GOT3 (cell line): ENCODE measurements at places on chromosomes 12 and 14.

DNA sequence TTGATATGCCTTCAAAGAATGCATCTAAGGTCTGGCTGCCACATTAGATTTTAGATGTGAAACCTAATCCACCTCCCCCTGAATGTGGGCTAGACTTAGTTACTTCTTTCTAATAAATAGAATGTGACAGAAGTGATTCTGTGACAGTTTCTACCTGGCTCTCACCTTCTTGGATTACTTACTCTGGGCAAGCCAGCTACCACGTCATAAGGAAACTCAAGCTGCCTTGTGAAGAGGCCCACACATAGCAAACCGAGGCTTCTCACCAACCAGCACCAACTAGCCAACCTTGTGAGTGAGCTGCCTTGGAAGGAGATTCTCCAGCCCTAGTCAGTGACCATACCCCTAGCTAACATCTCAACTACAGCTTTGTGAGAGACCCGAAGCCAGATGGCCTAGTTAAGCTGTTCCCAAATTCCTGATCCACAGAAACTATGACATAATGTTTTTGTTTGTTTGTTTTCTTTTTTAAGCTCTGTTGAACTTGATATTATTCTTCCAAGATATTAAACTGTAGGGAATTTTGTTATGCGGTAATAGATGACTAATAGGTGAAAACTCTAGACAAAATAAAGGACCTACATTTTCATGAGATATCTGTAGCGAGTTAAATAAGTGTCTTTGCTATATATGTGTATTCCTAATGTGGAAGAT is 6.2 kb downstream of the GPR19 start:
- DNase-seq, result no peak

DNA sequence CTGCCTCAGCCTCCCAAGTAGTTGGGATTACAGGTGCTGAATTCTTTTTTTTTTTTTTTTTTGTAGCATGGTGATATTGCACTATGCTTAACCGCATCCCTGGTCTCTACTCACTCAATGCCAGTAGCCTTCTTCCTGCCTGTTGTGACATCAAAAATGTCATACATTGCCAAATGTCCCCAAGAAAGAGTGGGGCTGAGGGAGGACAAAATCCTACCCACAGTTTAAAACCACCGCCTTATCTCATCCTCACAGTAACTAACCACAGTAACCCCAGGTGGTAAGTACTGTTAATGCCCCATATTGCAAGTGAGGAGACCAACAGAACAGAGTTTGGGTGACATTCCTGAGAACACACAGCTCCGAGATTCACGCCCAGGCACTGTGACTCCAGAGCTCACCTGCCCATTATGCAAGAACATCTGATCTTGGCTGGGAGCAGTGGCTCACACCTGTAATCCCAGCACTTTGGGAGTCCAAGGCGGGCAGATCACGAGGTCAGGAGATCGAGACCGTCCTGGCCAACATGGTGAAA is 19.6 kb downstream of the MORN3 start:
- no peak for DNase-seq

GRCh38 chr14:91142214-91142668 is 28.4 kb downstream of the DGLUCY start:
- no peak for DNase-seq

DNA sequence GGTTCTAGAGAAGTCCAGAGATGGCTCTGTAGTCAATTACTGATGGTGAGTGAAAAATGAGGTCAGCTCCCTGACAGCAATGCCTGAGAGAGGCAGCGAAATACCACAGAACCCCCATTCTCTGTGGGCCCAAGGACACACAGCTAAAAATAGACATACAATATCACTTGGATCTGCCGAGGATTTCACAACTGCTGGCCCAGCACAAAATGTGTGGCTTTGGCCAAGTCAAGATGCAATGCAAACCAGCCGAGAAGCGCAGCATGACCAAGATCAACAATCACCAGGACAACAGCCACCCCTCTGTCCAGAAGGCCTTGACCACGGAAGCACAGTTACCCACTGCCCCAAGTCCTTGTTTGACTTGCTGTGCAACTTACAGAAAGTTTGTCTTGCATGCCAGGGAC is 52.2 kb downstream of the CKAP4 start:
- no peak for DNase-seq

GRCh38 chr12:75656648-75657047 is 145.2 kb upstream of the KRR1 start:
- DNase-seq, result no peak

GRCh38 chr14:51208982-51209381 is 31.1 kb upstream of the TMX1 start:
- no peak for DNase-seq

- no peak for DNase-seq
These were observed 80.3 kb upstream of the NOS1 start for GRCh38 chr12:117441751-117442150.

GRCh38 chr12:93087840-93088610 is 158.9 kb upstream of the EEA1 start:
- DNase-seq, result no peak

DNA sequence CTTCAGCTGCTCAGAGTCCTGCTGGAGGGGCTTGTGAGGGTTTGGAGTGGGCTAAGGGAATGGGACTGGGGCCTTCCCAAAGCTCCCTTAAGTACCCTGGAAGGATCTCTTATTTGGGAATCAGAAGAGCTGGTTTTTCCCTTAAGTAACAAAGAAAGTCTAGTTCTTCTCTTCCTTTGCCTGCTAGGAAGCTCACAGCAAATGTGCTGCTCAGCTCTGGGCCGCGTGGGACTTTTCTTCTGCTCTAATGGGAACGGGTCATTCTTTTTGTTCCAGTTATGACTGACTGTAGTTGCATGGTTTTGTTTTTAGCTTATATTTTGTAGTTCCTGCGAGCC is 6.0 kb downstream of the KIF26A start:
- no peak for DNase-seq

GRCh38 chr12:109512608-109513007 is 35.2 kb downstream of the UBE3B start:
- no peak for DNase-seq

- DNase-seq, result no peak
These were observed at the start of gene DDN for GRCh38 chr12:48999371-49000131. DDN (minus strand) TSS chr12:48999375; CDS start chr12:48999287, 88 bp downstream.

DNA sequence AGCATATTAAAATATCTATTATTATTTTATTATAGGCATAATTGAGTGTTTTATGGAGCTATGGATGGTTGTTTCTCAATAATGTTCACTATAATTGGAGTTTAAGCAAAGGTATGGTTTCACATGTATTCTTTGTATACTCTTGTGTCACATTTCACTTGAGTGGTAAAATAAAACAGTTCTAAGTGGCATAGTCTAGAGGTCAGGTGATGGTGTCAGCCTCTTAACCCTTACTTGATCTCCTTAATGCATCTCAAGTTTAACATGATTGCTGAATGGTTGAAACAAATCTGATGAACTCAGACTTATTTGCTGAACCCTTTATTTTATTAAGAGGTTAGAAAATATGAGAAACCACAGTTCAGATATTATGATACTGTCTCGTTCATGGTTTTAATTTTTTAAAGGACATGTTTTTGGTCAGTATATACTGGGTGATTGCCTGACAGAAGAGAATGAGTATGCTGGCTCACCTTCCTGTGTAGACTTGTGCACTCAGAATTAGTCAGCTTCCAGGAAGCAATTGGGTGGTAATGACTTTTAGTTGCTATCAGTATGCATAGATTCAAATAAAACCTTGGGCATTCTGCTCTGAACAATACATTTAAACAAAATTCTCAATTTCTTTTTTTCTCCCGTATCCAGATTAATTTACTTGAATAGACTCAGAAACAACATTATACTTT is 464.6 kb downstream of the PCNX1 start:
- DNase-seq, result no peak

- DNase-seq, result no peak
These were observed 248.1 kb upstream of the SOX5 start for GRCh38 chr12:24197532-24197931.

GRCh38 chr12:105998561-105998960 is 140.2 kb downstream of the NUAK1 start:
- no peak for DNase-seq

- no peak for DNase-seq
These were observed 9.8 kb downstream of the IFFO1 start for GRCh38 chr12:6546016-6546415.

DNA sequence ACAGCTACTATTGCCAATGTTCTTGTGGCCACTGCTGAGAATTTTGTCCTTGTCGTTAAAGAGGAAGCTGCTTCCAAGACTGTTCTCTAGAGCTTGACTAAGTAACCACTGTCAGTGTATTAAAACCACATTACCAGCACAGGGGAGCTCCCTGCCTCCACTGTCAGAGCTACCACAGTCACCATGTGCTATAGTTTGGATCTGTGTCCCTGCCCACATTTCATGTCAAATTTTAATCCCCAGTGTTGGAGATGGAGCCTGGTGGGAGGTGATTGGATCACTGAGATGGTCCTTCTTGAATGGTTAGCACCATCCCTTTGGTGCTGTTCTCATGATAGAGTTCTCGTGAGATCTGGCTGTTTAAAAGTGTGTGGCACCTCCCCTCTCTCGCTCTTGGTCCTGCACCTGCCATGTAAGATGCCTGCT is 23.2 kb upstream of the RAP1B start:
- DNase-seq, result no peak

GRCh38 chr14:51318813-51319597 is 79.0 kb downstream of the TMX1 start:
- DNase-seq, result no peak

DNA sequence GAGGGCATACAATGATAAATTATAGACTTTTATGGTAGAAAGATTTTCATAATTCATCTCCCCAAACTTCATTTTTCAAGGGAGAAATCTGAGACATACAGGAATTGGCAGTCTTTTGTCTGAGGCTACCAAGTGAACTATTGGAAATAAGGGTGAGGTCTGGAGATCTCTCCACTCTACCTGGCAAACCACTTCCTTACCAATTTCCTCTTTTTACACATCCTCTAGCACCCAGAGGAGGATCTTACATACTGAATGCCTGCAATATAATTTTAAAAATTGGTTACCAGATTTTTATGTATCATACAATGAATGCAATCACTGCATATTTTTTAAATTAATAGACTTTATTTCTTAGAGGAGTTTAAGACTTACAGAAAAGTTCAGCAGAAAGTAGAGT is 6.6 kb downstream of the PDE6H start:
- DNase-seq, result no peak

- no peak for DNase-seq
These were observed 14.2 kb downstream of the CEP128 start for GRCh38 chr14:80927083-80927989.

- DNase-seq, result no peak
These were observed 20.7 kb downstream of the SLC7A8 start for GRCh38 chr14:23162800-23163199.

DNA sequence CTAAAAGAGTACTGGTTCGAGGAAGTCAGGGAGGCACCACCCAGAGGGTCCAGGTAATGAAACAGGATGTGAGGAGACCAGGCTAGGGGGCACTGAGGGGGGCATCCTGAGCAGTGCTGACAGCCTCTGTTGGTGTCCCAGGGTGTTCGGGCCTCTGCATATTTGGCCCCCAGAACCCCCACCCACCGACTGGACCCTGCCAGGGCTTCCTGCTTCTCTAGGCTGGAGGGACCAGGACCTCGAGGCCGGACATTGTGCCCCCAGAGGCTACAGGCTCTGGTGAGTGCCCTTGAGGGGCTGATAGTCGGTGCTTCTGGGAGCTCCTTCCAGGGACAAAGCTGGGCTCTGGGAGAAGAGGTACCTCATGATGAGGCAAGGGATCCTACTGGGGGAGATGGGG is 2.6 kb downstream of the TROAP start:
- DNase-seq, result no peak

DNA sequence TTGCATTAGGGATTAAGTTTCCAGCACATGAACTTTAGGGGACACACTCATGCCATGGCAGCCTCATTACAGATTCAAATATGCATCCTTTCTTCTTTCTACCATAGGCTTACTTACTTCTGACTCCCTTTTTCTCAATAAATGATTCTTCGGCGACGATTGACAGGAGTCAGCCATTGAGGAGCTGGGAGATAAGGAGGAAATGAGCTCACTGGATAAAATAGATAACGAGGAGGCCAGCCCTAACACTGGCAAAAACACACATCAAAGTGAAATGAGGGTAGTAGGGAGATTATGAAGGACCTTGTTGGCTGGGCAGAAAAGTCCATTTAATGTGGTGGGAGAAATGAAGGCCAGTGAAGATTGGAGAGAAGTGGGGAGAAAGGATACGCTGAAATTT is 172.2 kb downstream of the SLC41A2 start:
- no peak for DNase-seq

GRCh38 chr12:51329742-51330141 is 5.8 kb upstream of the BIN2 start:
- no peak for DNase-seq

GRCh38 chr12:12976366-12976765 is 23.7 kb downstream of the HEBP1 start:
- DNase-seq, result no peak

DNA sequence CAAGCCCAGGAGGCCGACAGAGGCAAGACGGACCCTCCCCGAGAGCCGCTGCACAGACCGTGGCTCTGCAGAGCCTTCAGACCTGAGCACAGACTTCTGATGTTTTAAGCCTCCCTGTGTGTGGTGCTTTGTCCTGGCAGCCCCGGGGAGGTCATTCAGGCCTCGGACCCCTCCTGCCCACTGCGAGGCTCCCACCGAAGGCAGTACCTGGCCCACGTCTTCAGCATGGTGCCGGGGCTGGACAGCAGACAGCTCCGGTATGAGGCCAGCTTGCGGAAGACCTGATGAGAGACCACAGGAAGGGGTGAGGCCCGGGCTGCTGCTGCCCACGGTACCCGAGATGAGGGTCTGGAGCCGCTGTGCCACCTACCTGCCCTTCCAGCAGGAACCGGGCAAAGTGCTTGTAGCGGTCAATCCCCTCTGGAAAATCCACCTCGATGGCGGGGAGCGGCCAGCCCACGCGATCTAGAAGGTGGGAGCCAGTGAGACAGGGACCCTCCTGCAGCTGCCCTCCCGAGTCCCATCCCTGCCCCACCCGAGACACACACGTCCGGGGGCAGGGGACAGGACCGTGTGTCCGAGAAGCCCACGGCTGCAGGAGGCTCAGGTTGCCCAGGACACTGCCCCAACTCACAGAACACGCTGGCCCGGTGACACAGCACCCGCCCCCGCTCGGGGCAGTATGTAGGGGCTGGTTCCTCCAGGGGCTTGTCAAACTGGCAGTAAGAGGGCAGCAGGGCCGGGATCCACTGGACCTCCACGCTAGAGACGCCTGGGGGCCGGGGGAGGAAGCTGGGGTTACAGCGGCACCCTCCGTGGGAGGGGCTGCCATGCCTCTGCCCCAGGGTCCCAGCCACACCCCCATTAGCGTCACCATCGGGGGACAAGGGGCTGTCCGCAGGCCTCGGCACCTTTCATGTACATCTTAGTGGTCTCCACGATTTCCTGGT is 35.6 kb upstream of the UBC start:
- DNase-seq, result no peak

GRCh38 chr12:107328442-107329133 is 235.2 kb upstream of the CRY1 start:
- DNase-seq, result no peak

DNA sequence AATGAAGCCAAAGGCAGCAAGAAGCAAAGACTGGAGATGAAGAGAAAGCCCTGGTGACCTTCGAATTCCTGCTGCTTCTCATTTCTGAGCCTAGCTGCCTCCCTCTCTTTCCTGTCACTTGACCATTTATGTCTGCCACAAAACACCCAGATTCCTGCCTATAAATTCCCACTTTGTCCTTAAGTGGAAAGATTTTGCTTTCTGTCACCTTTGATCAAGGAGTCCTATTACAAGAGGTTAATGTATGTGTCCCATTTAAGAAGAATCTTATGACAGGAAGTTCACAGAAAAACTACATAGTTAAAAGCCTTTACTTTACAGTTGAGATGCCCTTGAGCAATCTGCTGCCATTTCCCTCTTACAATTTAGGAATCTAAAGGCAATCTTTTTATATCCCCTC is 155.7 kb downstream of the GALC start:
- DNase-seq, result no peak
